ENCODE measurements at places on chromosomes 4 and X. TPM values are rescaled to one million over a fixed set of nuclear protein-coding genes. Genes with fewer than 3 reads are reported as not detected.

SPARCL1 gene
- total RNA-seq = 312 TPM

EPHA5 gene
- total RNA-seq = 5.0 TPM

TIMP1 gene
- 209 TPM for total RNA-seq

PAGE4 gene
- total RNA-seq = not detected

TMSB15C gene
- total RNA-seq = 2.1 TPM

AADAT gene
- total RNA-seq = 8.8 TPM

GRCh38 chr4:148216321-148216720 is 225.9 kb downstream of the NR3C2 start:
- DNase-seq = no peak

DNA sequence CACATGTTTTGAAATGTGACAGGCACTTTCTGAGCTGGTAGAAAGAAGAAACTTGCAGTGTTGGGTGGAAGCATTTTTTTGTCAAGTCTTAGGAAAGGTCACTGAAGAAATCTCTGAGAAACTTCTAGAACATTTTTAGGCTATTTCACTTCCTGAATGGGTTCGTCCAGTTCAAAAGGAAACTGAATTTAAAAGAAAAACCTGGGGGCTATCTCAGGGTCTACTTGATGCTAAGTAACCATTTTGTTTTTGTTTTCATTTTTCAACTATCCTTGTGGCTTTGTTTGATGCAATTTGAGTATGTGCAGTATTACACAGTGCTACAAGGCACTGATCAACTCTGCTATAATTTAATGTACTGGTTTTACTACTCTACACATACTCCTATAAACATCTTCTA is 34.0 kb upstream of the AMOT start:
- no peak for DNase-seq

- DNase-seq = no peak
These were observed 9.9 kb upstream of the PITX2 start for GRCh38 chr4:110632506-110633357.

- DNase-seq = no peak
These were observed 17.0 kb downstream of the XKRX start for GRCh38 chrX:100911731-100912130.
